ENCODE measurements at places on chromosomes 5 and 9.

DNA sequence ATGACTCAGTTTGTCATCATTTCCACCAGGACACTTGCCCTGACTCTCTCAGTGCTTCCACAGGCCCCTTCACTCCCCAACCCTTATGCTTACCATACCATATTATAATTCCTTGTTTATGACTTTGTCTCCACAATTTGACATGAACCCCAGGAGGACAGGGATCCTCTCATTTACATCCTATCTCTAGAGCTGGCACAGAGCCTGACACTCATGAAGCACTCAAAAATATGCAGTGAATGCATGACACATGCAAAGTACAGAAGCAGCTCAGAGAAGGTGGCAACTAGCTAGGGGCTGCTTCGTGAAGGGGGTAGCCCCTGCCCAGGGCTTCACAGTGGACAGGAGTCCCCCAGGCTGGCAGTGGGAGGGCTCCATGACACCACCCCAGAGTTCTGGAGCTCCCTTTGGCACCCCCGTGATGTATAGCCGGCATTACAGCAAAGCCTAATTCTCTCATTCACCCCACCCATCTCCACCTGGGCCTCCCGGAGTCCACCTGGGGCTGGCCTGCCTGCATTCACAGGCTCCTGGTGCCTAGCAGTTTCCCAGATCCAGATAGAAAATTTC lies 112.0 kb upstream of the SPOCK1 start:
- DNase-seq, result no peak

GRCh38 chr5:181231432-181231831 lies 8.4 kb downstream of the TRIM41 start:
- DNase-seq, result no peak

DNA sequence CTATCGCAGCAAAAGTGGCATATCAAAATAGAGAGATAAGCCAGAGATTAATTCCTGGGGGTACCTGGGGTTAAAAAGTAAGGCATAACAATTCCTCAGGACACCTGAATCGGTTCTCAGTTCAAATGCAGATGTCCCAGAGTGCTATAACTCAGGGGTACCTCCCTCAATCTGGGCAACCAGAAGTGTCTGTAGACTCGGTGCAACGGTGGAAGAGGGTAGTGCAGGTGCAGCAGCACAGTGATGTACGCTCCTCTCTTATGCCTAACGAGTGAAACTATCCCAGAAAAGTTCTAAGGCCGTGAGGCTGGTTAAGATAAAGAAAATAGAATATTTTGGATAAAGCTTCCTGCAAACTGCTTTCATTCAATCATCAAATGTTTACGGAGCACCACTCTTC lies 7.9 kb upstream of the NR4A3 start:
- DNase-seq, result no peak

DNA sequence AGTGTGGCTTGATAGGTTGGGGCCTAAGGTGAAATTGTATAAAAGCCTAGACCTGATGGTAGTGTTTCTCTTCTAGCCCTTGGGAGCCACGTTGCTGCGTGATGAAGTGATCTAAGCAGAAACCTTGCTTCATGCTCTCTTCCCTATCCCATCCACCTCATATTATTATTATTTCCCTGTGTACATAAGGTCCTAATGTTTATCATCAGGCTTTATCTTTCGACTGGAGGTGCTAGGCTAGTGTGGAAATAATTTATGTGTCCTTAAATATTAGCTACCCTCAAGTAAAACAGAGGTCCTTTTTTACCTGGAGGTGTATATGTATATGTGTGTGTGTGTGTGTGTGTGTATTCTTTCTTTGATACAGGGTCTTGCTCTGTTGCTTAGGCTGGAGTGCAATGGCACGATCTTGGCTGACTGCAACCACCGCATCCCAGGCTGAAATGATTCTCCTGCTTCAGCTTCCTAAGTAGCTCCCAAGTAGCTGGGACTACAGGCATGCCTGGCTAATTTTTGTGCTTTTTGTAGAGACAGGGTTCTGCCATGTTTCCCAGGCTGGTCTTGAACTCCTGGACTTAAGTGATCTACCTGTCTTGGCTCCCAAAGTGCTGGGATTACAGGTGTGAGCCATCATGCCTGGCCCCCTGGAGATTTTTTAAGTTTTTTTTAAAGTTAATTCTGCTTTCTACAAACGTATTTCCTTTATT lies 3.7 kb downstream of the UGCG start:
- DNase-seq, result no peak

DNA sequence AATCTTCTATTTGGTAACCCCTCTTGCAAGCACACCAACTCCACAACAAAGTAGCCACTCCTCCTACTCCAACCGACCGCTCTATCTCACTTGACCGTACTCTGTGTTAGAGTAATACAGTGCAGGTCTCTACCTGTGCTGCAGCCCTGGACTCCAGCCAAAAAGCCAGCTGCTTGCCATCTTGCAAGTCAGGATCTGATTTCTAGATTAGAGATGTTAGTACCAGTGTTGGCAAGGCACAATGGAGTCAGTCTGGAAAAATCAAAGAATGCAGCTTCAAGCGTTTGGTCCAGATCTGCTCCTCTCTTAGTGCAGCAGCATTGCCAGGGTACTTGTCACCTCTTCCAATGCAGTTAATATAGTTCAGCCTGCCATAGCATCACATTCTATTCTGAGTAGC lies 477.6 kb downstream of the ZSWIM6 start:
- no peak for DNase-seq

GRCh38 chr5:86909418-86910295 lies 291.9 kb downstream of the COX7C start:
- DNase-seq, result no peak

- no peak for DNase-seq
These were observed 61.4 kb downstream of the PSMB7 start for GRCh38 chr9:124353811-124354274.

DNA sequence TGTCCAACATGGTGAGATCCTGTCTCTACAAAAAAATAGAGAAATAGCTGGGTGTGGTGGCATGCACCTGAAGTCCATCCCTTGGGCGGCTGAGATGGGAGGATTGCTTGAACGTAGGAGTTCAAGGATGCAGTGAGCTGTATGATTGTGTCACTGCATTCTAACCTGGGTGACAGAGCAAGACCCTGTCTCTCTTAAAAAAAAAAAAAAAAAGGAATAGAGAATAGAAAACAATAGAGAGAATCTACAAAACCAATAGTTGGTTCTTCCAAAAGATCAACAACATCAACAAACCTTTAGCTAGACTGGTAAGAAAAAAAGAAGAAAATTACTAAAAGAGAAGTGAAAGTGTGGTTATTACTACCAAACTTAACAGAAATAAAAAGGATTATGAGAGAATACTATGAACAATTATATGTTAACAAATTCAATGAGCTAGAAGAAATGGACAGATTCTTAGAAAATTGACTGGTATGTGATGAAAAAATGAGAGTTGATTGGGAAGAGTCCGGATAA lies 8.1 kb upstream of the SLC38A9 start:
- no peak for DNase-seq

GRCh38 chr5:137624786-137625349 lies 111.0 kb downstream of the KLHL3 start:
- DNase-seq, result no peak

GRCh38 chr9:128124451-128124850 lies 3.1 kb downstream of the PTGES2 start:
- no peak for DNase-seq

GRCh38 chr5:125883223-125883622 lies 540.0 kb upstream of the GRAMD2B start:
- no peak for DNase-seq

DNA sequence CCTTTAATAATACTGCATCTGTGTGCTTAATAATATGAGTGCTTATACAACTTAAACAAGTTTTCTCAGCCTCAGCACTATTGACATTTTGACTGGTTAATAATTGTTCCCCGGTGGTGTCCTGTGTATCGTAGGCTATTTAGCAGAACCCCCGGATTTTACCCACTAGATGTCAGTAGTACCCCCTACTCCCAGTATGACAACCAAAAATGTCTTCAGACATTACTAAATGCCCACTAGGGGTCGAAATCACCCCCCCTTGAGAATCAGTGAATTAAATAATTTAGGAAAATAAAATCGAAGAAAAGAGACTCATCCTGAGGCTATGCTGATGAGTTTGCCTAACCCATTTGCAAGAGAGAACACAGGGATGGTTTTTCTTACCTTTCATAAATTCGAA lies 166.3 kb downstream of the ATP10B start:
- DNase-seq, result no peak

GRCh38 chr5:139639619-139640380 lies 8.3 kb upstream of the CXXC5 start:
- DNase-seq, result no peak

GRCh38 chr5:1809416-1810035 lies 8.3 kb downstream of the NDUFS6 start:
- no peak for DNase-seq

DNA sequence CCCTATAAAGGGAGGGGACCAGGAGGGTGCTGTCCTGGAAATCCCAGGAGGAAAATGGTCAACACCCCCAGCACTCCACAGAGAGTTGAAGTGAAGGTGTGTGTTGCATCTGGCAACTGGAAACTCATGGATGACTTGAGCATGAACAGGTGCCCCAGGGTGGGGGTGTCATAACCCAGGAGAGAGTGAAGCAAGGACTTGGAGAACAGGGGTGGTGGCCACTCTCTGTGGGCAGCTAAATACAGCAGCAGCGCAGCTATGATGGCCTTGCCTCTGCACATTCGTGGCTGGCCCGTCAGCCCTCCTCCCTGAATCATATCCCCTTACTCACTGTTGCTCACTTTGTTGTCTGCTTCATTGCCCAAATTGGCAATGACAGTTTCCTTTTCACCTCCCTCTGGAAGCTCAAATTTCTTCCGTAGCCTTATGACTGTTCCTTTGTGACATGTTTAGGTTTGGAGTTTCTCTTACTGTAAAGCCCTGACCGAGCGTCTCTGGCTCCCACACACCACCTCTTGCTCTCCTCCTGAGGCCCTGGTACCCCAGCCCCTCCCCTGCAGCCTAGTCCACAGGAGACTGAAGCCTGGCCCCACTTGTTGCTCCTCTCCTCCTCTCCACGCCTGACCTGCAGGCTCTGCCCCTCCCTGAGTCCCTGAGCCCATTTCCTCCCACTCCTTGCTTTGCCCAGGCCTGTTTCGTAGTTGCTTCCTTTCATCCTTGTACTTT lies 185.8 kb downstream of the CD180 start:
- peak; percentile 64 for DNase-seq

- DNase-seq, result no peak
These were observed 138.8 kb downstream of the PAM start for GRCh38 chr5:102893942-102894341.

GRCh38 chr5:74304536-74304935 lies 336.0 kb downstream of the ENC1 start:
- no peak for DNase-seq
